T47D (cell line): ENCODE measurements at places on chromosomes 12 and 14.

- DNase-seq = no peak
These were observed at the start of gene LRRC9 for GRCh38 chr14:59919570-59920377. LRRC9 (plus strand) TSS chr14:59920144.

- no peak for DNase-seq
These were observed 45.9 kb downstream of the SLC38A4 start for GRCh38 chr12:46779879-46780278.

- no peak for DNase-seq
These were observed 28.3 kb downstream of the ETV6 start for GRCh38 chr12:11677752-11678151.

DNA sequence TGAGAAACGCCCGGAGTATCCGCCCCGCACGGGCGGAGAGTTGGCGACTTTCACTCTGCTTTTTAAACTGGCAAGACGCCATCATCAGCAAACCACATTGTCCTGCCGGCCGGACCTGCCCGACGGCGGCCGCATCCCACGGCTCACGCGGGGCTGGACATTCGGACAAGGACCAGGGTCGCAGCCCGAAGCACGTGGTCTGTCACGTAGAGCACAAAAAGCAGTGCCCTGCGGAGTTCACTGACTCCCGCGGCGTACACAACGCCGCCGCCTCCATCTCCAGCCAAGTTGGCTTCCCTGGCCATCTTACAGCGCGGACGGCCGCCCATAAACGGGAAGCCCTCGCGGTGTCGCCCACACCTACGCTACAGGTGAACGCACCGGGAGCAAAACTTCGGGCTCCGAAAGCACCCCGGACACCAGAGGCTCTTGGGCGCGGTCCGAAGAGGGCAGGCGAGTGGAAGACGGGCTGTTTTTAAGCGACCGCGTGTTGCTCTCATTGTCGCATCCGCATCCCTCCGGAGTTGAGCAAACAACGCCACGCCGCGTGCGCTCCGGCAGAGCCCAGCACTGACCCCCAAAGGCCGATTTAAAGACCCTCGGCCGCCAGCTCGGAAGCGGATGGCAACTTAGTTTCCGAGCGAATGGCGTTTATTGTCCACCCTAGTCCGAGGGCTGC is 966 bp downstream of the SINHCAF start:
- DNase-seq = peak; percentile 48

GRCh38 chr12:77946541-77947061 is 115.9 kb downstream of the NAV3 start:
- no peak for DNase-seq

GRCh38 chr14:50312734-50313054 is 570 bp downstream of the DMAC2L start:
- DNase-seq = peak; percentile 85

DNA sequence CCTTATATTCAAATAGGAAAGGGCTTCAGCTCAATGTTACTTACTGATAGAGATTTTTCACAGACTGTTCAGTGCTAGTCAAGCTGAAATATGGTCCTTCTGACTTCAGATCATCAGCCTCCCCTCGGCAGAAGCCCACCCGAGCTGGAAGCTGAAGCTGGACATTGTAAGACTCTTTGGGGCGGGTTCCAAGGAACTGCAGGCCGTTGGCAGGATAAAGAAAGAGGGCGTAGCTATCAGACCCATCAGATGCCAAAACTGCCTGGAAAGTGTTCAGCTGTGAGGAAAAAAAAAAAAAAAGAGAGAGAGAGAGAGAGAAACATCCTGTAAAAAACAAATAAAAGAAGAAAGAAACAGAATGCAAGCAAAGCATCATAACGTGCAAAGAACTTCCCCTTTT is 8.8 kb downstream of the NID2 start:
- DNase-seq = no peak

GRCh38 chr12:93243689-93244513 is 133.8 kb upstream of the NUDT4 start:
- DNase-seq = no peak

GRCh38 chr14:56753396-56753795 is 56.9 kb downstream of the OTX2 start:
- DNase-seq = no peak

DNA sequence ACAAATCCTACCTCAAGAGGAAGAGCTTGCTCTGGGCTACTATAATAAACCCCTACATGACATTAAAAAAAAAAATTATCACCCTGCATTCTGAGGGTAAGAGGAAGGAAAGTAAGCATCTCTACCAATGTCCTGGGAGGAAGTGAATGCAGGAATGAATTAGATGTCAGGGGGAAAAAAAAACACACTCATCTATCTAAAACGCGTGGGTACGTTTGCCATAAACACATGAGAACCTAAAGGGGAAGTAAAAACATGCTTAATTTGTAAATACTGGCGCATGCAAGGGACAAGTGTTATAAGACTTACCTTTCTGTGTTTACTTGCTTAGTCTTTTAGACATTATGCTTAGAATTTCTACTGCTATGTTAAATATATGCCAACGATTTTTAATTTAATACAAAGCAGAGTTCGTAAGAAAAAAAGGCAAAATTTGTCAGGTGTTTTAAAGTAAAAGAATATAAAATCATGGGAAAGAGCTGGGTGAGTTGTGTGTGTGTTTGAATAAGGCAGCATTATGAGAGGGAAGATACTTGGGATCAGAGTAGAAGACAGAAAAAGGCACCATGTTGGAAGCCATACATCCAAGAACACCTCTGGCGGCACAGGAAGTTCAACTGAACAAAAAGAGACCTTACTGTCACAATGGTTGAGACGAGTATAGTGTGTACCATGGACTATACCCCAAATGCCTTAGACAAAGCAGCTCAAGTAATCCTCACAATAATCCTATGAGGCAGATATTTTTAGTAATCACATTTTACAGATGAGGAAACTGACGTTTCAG is 1.5 kb downstream of the TMED8 start:
- no peak for DNase-seq

DNA sequence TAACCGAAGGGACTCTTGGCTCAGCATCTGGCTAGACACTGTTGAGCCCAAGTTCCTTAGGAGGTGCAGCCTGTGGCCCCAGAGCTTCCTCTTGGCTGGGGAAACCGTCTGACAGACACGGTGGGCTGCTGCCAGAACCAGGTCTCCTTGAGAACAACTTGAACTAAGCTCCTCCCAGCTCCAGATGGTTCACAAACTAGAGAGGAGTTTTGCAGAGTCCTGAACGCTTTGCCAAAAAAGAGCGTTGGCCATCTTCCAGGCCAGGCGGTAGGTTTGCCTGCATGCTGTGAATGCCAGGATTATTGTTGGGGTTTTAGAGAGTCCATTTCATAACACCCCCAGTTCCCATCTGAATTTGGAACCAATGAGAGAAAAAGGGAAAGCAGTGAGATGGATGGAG is 399.8 kb downstream of the RGS6 start:
- DNase-seq = no peak

DNA sequence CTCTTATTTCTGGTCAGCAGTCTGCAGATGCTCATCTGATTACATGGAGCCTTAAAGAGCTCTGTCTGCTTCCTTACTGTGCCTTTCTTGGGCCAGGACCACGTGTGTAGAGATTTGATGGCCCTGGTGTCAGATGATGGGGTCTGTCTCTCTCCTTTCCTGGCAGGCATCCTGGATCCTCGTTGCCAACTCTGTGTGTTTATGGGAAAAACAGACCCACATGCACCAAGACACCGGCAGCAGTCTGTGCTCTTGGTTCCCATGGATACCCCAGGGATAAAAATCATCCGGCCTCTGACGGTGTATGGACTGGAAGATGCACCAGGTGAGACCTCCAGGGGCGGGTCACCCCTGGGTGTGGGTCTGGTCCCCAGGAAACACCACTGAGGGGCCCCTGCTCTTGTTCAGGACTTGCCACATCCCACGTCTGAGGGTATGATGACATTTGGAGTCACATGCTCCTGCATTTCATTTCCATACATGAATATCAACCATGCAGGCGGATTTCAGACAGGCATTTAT is 18.5 kb upstream of the ALDH2 start:
- DNase-seq = no peak

DNA sequence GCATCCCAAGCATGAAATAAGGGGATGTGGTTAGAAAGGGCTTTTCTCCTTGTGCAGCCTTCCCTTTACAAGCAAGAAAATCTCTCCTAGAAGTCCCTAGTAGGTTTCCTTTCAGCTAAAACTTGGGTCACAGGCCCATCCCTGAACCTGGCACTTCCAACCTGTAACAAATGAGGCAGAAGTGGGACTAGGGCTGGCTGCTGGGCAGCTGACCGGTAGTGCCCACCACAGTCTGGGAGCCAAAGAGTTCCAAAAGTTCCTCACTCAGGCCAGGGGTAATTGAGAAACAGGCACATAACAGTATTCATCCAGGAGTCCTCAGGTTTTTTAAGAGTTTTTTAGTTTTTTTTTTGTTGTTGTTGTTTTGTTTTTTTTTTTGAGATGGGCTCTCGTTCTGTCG is 23.8 kb downstream of the MANSC1 start:
- no peak for DNase-seq

GRCh38 chr12:72574138-72574537 is 302.0 kb downstream of the TRHDE start:
- no peak for DNase-seq

GRCh38 chr14:33938131-33938949 is 12.5 kb downstream of the EGLN3 start:
- peak; percentile 73 for DNase-seq

DNA sequence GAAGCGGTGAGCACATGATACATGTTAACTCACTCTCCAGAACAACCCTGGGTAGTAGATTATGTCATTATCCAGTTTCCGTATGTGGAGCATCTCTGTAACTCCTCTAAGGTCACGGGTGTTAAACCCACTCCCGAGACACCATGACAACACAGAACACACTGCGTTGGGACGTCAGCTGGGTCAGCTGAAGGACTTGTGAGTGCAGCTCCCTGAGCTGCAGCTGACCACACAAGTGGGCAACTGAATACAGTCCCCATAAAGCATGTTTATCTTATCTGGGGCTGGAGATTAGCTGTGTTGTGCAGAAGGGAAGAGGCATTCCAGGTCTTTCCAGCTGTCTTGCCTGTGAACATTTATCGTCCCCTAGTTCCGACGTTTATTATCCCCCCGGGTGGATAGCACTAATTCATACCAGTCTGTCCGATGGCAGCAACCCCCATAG is 211.5 kb downstream of the CHST11 start:
- no peak for DNase-seq

DNA sequence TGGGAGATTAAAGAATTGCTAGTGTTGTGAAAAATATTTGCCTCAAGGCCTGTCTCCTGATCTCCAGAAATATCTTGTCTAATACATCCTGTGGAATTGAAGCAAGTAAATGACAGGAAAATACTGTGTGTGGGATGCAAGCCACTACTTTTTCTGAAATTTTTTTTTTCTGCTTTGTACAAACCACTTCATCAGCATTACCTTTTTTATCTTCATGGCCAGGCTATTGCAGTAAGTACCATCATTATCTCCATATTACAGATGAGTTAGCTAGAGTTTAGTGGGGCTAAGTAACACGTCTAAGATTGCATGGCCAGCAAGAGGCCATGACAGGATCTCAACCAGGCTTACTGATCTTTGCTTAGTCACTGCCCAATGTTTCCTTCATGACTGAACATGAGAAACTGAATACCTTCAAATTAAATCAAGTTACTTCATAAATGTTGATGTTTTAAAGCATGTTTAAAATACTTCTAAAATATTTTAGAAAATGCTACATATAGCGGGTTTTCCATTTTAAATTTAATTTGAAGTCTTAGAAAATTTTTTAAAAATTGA is 273.7 kb downstream of the SLC6A15 start:
- no peak for DNase-seq

GRCh38 chr14:85602345-85602744 is 72.4 kb downstream of the FLRT2 start:
- DNase-seq = no peak

DNA sequence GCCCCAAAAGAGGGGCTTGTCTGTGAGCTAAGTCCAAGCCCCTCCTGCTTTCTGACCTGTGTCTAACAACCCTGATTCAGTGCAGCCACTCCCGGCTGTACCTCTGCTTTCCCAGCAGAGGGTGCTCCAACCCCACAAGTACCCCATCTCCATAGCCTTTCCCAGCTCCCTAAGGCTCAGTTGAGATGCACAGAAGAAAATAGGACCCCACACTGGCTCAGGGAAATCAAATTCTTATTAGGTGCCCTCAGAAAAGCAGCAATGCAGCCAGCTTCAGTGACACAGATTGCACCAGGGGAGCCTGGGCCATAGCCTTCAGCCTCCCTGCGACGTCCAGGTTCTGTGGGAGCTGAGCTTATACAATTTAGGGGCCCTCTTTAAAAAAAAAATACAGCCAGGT is 49.9 kb downstream of the LRRC74A start:
- peak; percentile 82 for DNase-seq

DNA sequence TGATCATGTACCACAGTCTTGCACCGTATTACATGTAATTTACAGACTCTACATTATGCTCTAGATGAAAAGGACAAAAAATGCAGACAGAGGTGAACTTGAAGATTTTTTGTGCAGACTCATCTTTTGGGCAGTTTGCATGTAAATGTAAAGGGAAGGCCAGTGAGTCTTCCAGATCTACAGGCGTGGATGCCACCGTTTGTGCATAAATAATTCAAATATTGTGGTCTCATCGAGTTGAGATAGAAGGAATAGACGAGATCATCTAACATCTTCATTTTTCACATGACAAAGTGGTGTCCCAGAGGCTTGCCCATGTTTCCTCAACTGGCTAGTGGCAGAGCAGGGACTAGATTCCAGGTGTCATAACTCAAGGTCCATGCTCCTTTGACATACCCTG is 125.2 kb downstream of the ALX1 start:
- no peak for DNase-seq

GRCh38 chr12:80988986-80989385 is 51.3 kb upstream of the LIN7A start:
- no peak for DNase-seq

- DNase-seq = no peak
These were observed 7.2 kb downstream of the SH2B3 start for GRCh38 chr12:111412830-111413441.

DNA sequence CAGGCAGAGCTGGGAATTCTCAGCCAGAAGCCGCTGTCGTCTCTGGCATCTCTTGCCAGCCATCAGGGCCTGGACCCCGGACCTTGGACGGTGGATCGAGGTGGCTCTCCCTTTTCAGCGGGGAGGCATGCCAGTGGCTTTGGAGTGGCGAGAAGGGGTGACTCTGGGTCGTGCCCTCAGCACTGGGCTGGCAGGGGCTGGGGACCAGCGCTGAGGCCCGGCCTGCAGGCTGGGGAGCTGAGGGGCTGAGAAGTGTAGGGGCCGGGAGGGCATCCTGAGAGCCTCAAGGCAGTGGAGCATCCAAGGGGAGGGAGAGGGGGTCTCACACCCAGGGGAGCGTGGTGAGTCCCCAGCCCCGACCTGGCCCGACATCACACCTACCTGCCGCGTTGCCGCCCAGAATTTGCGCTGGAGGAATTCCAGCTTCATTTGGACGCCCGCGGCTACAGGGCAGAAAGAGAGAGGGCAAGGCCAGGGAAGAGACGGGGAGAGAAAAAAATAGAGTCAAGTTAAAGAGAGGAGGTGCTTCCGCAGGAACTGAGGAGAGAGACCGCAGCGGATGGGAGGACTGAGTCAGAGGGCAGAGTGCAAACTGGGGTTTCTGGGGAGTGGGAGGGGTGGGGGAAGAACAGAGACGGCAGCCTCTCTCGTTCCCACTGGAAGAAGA is 9.0 kb upstream of the LRTM2 start:
- DNase-seq = no peak
